Left kidney (tissue), 8 donors: ENCODE measurements at places on chromosomes 5 and 9.

GRCh38 chr5:169705322-169705721 lies 68.2 kb downstream of the DOCK2 start:
- no peak for DNase-seq

- no peak for DNase-seq
Observed at GRCh38 chr5:59621477-59621876, 272.0 kb downstream of the PDE4D start.

- no peak for DNase-seq
Observed at GRCh38 chr9:124264823-124265233, 7.1 kb downstream of the NEK6 start.

DNA sequence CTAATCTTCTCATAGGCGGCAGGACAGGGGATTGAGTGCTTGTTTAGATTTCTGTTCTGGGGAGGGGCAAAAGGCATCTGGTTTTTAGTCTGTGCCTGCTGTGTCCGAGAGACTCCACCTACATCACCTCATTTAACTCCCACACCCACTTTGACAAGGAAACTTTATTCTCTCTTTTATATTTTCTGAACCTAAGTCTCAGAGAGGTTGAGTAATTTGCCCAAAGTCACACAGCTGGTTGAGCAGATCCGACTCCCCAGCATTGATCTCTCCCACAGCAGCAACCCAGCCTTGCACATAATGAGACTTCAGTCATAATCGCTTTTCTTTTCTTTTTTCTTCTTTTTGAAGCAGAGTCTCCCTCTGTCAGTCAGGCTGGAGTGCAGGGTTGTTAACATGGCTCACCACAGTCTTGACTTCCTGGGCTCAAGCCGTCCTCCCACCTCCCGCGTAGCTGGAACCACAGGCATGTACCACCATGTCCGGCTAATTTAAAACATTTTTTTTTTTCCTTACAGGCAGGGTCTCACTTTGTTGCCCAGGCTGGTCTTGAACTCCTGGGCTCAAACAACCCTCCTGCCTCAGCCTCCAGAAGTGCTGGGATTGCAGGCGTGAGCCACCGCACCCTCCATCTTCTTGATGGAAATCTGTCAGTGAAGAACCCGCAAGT lies 36.5 kb upstream of the ANKRD33B start:
- no peak for DNase-seq

- no peak for DNase-seq
Observed at GRCh38 chr9:132171702-132172101, 9.8 kb downstream of the NTNG2 start.
